ENCODE measurements at places on chromosomes 12 and 14. TPM values are rescaled to one million over a fixed set of nuclear protein-coding genes. Genes with fewer than 3 reads are reported as not detected.

DNA sequence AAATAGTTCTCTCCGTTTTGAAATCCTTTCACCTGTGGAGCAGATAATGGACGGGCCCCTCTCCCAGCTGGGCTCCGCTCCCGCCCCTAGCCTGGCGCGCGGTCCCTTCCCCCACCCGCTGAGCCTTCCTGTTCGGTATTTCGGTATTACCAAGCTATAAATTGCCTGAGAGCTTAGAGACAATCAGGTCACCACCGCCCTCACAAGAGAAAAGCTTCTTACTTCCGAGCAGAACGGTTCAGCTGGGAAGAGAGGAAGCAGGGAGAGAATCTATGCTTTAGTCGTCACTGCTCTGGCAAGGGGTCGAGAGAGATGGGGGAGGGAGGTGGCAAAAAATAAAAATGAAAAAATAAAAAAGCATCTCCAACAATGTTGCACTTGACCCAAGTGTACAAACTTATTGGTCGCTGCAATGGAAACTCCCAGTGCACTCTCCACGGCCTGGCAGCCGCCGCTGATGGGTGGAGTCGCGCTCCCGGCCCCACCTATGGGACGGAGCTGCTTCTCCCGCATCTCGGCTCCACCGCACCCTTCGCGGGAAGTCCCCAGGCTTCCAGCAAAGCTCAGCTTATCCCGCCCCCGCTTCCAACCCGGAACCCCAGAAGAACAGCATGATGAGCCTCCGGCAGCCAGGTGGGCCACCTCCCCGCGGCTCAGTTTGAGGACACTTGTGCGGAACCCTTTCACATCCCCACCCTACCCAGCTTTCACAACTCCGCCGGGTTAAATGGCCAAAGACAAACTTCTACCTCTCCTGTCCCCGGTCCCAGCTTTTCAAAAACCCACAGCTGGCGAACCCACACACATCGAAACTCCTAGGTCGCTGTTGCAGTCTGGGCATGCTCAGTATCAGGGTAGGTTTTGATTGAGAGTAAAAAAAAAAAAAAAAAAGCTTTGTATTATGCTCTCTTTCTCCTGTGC is 832 bp upstream of the SYT1 start:
- peak; percentile 15 for DNase-seq

DNA sequence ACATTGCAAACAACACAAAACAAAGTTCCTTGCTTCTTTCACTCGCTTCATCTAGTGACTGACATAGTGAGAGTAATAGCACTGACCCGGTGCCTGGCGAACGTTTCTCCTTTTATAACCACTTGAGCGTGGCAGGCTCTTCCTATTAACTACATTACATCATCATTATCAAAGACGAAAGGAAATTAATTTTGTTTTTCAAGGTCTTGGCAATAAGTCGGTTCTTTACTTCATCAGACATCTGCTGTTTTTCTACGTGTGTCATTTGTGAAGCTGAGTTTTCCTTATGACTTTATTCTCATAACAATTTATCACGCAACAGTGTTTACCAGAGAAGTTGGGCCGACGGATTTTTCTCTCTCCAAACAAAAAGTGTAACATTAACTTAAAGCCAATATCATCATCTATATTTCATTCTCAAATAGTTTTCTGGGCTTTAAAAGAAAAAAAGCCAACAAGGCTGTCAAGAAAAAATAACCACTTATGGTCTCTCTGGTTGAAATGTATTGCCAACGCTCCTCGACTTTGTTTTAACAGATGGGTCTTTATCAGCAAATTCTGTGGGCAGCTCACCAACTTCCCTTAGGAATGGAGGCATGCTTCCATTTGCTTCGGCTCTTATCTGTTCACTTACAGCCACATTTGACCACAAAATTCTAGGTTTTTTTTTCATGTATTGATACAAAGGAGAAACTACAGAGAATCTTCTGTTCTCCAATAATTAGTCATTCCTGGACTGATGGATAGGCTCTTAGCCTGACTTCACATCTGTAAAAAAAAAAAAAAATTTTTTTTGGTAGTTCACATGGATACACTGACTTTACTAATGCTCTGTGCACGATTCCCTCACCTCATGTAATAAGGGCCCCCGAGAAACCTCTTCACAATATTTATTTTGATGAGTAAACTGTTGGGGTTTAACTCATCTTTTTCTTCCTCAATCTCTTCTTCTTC is 97.1 kb upstream of the CDKN3 start:
- DNase-seq = no peak

GRCh38 chr14:24310265-24310645 is 315 bp downstream of the LTB4R2 start:
- no peak for DNase-seq

The TSPAN19 gene
- 2.2 TPM for total RNA-seq
